Glomerular endothelial cell (primary cell): ENCODE measurements at places on chromosomes 2 and 18. TPM values are rescaled to one million over a fixed set of nuclear protein-coding genes. Genes with fewer than 3 reads are reported as not detected.

TBR1 gene
- total RNA-seq: not detected in 2 replicates

CNGA3 gene
- not detected in 2 replicates for total RNA-seq

DNA sequence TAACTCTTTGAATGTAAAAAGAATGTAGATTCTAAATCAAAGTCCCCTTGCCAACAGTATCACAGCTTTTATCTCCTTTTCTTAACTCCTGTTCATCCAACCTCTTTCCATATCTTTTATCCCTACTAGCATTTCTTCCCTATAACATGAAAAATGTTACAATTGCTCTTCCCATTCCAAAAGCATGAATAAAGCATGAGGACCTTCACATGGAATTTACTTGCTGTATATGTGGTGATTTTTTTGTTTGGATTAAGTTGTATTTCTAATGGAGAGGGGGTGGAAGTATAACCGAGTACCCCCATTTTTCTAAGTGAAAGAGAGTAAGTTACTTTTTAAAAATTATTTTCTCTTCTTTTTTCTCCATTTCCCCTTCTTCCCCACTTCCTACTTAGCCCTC lies 94.9 kb upstream of the RBBP8 start:
- no peak for DNase-seq

DNA sequence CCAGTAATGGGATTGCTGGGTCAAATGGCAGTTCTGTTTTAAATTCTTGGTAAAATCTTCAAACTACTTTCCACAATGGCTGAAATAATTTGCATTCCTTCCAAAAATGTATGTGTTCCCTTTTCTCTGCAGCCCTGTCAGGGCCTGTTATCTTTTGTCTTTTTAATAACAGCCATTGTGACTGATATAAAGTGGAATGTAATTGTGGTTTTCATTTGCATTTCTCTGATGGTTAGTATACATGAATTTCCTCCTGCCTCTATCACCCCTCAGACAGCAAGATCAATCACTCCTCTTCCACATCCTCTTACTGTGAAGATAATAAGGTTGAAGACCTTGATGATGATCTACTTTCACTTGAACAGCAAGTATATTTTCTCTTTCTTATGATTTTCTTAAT lies 304.8 kb upstream of the FSIP2 start:
- DNase-seq: no peak

- no peak for DNase-seq
Measured at GRCh38 chr2:69734035-69734611, 7.8 kb upstream of the ANXA4 start.

GRCh38 chr2:66306483-66306882 lies 128.4 kb upstream of the MEIS1 start:
- DNase-seq: no peak

GRCh38 chr2:109609352-109610024 lies 4.3 kb downstream of the SEPTIN10 start:
- peak; percentile 70 for DNase-seq

GRCh38 chr2:97998431-97999005 lies 2.8 kb upstream of the TMEM131 start:
- DNase-seq: no peak

DNA sequence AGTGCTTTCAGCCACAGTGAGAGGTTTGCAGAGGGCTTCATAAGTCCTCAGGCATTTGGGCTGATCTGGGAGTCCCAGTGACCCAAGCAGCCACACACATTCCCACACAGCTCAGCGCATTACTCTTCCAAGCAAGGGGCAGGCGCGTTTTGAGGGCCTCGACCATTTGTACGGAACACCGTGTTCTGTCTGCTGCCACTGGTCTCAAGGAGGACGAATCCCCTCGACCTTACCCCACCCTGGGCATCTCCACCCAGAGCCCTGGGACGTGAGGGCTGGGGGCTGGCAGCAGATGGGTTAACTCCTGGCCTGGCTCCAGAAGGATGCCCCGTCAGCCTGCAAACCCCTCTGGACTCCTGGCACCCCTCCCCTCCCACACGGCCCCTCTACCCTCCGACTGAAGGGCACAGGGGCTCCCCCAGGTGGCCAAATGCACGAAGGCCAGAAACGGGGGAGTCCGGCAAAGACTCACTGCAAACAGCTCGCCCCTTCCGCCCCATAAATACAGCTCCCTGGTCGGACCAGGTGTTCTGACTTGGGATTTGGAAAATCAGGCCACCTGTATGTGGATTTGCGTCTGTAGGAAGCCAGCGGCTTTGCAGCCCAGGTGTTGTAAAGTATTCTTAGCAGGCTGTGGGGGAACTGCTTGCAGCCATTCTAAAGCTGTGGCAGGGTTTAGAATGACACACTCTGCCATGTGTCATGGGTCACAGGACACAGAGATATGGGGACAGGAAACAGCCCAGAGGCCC lies 33.6 kb upstream of the PTMA start:
- no peak for DNase-seq

TRIP12 gene
- total RNA-seq: 126 and 215 TPM in 2 replicates

GRCh38 chr18:14747513-14748474 lies at the start of gene ANKRD30B:
TSS of gene ANKRD30B (plus strand) at chr18:14748172. CDS start at chr18:14748420, 248 bp downstream.
- DNase-seq: no peak

KCNE4 gene
- total RNA-seq: 0.47 and 1.2 TPM in 2 replicates

DNA sequence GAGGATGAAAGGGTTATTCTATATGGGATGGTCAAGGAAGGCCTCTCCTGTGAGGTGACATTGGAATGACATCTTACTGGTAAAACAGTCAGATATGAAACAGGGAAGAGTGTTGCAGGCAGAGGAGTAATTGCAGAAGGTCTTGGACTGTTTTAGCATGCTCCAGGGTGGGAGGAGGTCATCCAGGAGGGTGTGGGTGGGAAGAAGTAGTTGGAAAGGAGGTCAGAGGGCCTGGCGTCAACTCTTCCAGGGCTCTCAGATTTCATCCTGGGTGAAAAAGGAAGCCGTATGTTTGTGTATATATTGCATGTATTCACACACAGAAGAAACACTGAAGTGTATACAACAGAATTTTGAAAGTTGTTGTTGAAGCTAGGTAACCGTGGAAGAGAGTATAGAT lies 48.2 kb downstream of the ATP9B start:
- no peak for DNase-seq

INSIG2 gene
- 7.5 and 8.7 TPM in 2 replicates for total RNA-seq

DNA sequence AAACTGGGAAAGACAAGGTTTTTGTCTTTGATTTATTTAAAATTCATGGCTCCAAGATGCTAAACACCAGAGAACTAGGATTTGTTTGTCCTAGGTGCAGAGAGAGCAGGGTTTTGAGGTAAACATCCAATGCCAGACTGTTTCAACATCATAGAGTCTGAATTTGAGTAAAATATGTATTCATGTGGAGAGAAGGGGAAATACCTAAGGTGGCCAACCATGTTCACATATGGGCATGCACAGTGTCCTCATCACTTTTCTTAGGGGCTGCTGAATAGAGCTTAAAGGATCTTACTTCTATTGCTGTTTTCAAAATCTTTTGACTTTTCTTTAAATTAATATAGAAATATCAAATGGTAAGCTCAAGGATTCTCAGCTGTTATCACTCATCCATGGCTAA lies 287.0 kb upstream of the CCDC68 start:
- no peak for DNase-seq

DNA sequence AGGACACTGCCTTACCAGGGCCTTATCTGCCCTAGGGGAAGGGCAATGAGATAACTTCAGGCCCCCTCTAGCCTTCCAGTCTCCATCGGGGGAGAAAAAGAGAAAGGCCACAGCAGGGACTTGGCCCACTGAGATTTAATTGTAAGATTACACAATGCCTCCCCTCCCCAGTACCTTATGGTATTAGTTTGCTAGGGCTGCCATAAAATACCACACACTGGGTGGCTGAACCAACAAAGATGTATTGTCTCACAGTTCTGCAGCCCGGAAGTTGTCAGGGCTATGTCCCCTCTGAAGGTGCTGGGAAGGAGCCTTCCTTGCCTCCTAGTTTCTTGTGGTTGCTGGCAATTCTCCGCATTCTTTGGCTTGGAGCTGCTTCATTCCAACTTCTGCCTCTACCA lies 34.8 kb upstream of the SPATA3 start:
- DNase-seq: no peak

VWC2L gene
- total RNA-seq: not detected in 2 replicates

DNA sequence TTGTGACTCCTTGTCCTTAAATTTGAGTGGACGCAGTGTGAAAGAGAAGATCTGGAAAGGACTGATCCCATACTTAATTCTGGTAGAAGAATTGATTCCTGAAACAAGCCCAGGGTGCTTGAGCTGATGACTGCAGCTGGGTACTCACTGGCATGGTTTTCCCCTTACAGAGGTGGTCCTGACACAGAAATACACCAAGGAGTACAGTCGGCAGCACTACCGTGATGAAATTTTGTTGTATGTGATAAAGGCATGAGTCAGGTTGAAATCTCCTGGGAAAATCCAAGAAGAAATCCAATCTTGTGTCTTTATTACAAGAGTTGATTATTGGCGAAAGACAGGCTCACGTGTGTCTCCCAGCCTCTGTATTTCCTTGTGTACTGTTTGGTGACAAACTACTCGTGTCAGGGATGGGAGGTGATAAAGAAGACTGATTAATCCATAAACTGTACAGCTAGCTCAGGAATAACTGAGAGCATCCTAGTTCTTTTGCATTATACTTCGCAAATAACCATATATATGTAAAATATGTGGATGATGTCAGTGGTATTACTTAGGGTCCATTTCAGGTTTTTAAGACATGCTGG lies 76.6 kb downstream of the RAPGEF4 start:
- DNase-seq: no peak

FN1 gene
- total RNA-seq: 4,949 and 8,511 TPM in 2 replicates

GRCh38 chr2:176826984-176827668 lies 385.5 kb upstream of the HNRNPA3 start:
- DNase-seq: no peak

GRCh38 chr2:19843992-19844515 lies 57.7 kb downstream of the TTC32 start:
- DNase-seq: no peak

NEURL3 gene
- 0.68 and 7.0 TPM in 2 replicates for total RNA-seq

SCN1A gene
- total RNA-seq: not detected in 2 replicates

REG1B gene
- total RNA-seq: not detected in 2 replicates

IL37 gene
- total RNA-seq: not detected in 2 replicates

ITGB6 gene
- total RNA-seq: 0.47 and 0.68 TPM in 2 replicates

DNA sequence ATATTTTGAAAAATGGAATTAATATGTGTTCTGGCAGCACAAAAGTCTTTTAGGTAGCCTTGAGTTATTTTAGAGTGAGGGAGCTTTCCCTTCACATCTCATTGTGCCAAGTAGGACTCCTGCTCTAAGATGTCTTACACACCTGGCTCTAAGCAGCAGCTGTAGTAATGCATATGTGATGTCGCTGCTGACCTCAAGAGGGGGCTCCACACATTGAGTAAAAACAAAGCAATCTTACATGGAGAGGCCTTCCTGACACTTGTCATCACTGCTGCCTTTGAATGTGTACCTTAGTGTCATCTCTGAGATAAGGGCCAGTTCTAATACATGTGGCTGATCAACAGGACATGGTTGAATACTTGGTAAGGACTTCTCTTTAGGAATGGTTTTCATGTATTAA lies 75.8 kb downstream of the ACTR3 start:
- peak; percentile 36 for DNase-seq

GRCh38 chr18:74197705-74198341 lies 49.5 kb downstream of the TIMM21 start:
- DNase-seq: no peak

GRCh38 chr2:130391058-130391871 lies 35.4 kb downstream of the PTPN18 start:
- DNase-seq: no peak

ZNF532 gene
- 74.3 and 84.8 TPM in 2 replicates for total RNA-seq

RAPGEF4 gene
- 4.5 and 5.1 TPM in 2 replicates for total RNA-seq
